ENCODE measurements at places on chromosomes 3 and 15.

- no peak for DNase-seq
Measured at GRCh38 chr3:172536993-172537419, 13.8 kb upstream of the TNFSF10 start.

- DNase-seq, result no peak
Measured at GRCh38 chr3:23940775-23941174, 4.3 kb upstream of the NR1D2 start.

DNA sequence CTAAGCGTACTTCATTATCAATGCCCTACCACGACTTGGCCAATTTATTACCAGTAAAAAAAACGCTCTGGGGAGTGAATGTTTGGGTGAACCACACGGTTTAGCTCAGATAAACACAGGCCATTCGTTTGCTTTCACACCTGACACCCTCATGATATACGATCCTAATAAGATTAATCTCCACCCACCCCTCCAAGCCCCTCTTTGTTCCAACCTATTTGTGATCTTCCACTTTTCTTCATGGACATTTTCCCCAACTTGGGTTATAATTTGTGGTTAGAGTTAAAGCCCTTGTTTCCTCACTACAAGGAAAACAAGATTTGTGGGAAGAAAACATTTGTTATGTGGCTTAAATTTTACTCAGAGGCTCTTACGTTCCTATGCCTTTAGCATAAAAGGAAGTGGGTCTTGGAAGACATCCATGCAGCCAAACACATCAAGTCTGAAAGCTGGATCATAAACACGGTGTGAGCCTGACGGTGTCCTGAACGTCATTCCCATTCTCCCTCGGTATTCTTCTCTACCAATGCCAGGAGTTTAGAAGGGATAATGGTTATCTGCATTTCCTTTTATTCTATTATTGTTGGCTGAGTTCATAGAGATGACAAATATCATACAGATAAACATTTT, 518.9 kb downstream of the NR2F2 start:
- DNase-seq, result no peak

DNA sequence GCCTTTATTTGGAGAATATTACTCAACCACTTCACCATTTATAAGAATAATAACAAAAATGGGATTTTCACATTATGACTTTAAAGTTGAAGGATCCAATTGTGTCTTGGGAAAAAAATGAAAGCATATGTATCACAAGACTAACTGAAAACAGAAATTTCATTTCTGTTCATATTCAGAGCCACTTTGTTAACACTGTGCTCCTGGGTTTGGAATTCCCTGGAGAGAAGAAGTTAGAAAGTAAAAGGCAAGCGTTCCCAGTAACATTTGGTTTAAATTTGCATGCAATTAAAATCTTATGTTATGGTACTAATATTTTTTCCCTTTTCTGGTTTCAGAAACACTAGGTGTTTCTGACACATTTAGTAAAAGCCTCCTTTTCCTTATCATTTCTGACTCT, 230.8 kb downstream of the RBMS3 start:
- no peak for DNase-seq

- DNase-seq, result no peak
Measured at GRCh38 chr15:97992823-97993222, 32.3 kb downstream of the ARRDC4 start.

DNA sequence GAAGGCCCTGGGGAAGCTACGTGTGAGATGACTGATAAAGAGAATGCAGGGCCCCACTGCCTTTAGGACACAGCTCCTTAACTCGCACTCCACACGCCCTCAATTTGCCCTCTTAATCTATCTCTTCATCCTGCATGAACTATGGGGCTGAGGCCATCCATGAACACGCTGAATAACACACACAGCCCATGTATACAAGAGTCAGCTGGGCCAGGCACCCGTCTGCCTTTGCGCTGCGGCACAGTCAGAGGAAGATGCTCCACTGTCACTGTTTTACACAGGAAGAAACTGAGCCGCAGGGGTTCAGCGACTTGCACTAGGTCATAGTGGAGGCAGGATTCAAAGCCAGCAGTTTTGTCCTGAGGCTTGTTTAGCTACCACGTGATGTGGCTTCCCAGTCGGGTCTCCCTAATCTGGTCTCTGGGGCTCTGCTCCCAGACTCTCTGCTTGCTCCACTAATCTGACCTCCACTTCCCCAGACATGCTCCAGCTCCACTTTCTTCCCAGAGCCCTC, 43.9 kb downstream of the TLE3 start:
- no peak for DNase-seq

DNA sequence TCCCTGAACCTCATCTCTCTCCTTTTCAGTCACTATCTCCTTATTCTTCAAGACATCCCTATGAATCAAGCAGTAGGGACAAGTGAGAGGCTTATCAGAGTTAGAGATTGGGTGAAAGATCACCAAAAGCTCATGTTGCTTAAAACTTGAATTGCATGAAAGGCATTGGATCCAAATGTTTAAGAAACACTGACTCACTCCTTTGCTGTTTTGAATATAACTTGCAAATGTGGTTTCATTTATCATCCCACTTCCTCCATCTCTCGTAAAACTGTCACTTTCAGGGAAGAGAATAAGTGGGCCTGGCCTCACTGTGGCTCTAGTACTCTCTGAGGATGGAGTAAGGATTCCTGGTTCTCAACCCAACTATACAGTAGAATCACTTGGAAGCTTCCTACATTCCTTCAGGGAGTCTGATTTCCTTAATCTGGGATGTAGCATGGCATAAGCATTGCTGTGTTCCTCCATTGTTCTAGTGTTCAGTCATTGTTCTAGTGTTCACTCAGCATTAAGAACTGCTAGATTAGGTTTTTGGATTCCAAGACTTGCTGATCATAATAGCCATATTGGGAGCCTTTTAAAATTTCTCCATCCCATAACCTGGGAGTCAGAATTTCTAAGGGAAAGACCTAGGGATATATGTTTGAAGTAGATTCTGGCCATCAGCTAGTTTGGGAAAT, 171.8 kb downstream of the TMEM108 start:
- DNase-seq, result no peak

DNA sequence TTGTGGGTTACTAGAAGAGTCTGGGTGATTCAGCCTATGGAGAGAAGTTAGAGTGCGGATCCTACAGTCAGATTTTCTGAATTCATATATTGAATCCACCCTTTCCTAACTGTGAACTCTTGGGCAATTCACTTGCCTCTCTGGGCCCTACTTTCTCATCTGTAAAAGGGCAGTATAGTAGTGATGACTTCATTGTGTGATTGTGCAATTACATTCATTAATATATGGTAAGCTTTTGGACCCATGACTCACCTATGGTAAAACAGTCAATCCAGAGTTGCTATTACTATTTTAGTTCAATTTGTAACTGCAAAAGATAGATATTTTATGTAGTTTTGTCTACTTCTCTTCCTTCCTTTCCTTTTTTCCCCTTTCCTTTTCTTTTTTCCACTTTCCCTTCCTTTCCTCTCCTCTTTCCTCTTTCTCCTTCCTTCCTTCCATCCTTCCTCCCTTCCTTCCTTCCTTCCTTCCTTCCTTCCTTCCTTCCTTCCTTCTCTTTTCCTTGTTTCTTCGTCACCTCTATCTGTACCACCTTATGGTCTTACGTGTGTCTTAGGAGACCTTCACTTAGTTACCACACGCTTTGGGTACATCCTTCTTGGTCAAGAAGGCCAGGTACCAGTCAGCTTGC, 37.0 kb downstream of the GMNC start:
- DNase-seq, result no peak

- no peak for DNase-seq
Measured at GRCh38 chr3:159783780-159784742, 204.6 kb upstream of the IL12A start.

GRCh38 chr3:98906230-98906629, 4.7 kb upstream of the DCBLD2 start:
- no peak for DNase-seq

DNA sequence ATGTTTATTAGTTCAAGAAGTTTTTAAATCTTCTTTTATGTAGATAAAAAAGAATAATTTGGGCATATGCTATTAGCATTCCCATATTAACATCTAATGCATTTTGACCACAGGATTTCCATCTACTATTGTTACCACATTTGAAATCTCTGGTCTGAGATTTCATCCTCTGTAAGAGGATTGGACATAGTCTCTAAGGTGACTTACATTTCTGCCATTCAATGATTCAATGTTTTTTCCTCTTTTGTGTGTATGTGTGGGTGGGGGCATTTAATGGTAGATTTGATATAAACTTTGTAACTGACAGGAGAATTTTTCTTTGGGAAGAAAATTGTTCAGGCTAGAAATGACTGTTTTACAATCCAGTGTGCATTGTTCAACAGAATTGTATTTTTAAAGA, 307.3 kb upstream of the RBMS3 start:
- DNase-seq, result no peak

DNA sequence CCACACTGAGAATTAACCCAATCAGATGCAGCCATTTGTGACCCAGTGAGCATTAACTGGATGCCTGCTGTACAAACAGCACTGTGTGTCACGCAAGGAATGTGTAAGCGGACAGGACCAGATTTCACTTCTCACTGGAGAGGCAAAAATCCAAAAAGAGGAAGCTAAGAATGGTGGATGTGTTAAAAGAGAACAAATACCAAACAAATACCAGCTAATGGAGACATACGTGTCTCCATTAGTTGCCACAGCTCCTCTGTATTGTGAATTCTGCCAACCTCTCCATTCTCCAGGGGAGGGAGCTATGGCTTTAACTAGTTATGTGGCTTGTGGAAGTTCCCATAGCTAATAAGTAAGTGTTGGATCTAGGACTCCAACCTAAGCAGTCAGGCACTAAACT, 2.6 kb downstream of the LTF start:
- no peak for DNase-seq

DNA sequence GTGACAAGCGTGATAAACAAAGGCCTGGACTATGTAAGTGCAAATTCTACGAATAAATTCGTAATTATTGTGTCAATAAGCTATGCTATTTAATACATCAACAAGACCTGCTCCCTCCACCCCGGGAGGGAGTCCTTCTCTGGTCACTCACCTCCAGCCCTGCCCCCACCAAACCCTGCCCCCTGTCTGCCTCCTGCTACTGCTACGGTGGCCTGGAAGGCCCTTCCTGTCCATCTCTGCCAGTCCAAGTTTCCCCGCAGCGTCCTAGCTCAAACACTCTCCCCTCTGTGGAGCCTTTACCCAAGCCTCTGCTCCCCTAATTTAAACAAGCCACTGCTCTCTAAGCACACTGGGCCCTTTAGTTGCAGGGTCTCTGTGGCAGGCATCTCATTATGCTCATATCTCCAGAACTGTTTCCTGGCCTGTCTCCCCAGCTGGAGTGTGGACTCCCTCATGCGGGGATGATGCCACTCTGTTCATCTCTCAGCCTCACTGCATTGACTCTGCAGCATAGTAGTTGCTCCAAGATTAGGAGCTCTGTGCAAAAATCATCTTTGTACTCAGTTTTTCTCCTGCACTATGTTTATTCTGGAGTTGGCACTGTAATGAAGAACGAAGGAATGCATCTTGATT, 241.2 kb downstream of the NTRK3 start:
- no peak for DNase-seq

DNA sequence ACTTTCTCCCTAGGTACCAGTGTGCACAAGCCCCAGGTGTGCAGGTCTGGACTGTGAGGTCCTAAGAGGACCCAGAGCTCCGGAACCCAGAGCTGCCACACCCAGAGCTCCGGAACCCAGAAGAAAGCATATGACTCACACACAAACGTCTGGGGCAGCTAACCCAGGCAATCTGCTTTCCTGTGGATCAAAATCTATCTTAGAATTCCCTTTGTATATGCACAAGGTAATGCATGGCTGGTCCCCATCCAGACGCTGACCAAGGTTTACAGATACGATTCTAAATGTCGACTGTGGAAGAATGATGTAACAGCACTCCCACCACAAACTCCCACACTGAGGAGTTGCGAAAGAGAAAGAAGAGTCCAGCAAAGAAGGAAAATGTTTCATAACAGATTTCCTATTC, 15.7 kb downstream of the KCNMB2 start:
- no peak for DNase-seq

GRCh38 chr3:149336925-149337324, 3.5 kb upstream of the TM4SF18 start:
- no peak for DNase-seq

DNA sequence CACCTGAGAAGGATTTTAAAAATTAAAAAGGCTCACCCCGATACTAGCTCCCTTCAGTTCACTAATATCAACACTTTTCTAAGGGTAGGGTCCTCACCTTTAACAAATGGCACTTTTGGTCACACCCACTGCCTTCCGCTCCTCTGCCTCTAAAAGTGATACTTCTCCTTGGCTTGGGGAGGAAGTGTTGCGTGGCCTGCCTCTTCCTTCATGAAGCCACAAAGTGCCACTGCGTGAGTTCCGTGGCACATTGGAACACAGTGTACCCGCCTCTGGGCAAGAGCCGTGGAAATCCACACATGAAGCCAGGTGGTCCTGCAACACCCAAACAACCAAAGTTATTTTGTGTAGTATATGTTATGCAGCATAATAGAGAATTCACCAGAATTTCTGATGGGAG, 3.9 kb downstream of the B4GALT4 start:
- DNase-seq, result no peak

- no peak for DNase-seq
Measured at GRCh38 chr3:57224856-57225255, 2.7 kb upstream of the APPL1 start.

GRCh38 chr3:155646669-155647068, 98.2 kb downstream of the PLCH1 start:
- no peak for DNase-seq

GRCh38 chr3:121595765-121596406, 2.7 kb downstream of the FBXO40 start:
- no peak for DNase-seq

DNA sequence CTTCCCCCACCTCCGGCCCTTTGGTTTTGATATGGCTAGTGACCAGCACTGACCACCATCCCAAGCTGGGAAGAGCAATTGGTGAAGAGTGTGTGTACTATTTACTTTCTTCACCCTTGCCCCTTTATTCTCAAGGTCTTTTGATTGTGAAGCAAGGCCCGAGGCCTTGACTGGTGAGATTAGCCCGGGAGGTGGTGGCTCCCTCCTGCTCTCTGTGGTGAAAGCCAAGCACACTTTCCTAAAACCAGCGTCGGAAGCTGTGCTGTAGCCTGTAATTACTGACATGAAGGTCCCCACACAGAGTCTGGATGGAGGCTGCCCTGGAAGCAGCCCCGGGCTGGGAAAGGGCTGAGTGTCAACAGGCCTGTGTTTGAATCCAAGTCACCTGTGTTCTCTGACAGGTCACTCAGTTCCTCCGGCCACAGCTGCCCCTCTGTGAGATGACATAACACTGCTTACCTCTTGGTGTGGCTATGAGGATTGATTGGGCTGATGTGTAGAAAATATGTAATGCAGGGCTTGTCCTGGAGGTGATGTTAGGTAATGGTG, 60.5 kb upstream of the PRR23C start:
- DNase-seq, result no peak

- DNase-seq, result no peak
Measured at GRCh38 chr3:1365528-1365927, 272.7 kb downstream of the CNTN6 start.

GRCh38 chr15:69806287-69806915, 291.3 kb downstream of the TLE3 start:
- DNase-seq, result no peak

GRCh38 chr3:30631243-30631904, 25.0 kb downstream of the TGFBR2 start:
- DNase-seq, result no peak

GRCh38 chr15:53588773-53589172, 170.7 kb downstream of the WDR72 start:
- DNase-seq, result no peak

Data from stimulated activated CD8-positive, alpha-beta memory T cell treated with anti-CD3 and anti-CD28 coated beads, Interleukin-2, amount 100 ng/mL, for 1 hour (primary cell).